ENCODE measurements at places on chromosomes 16 and 17. TPM values are rescaled to one million over a fixed set of nuclear protein-coding genes. Genes with fewer than 3 reads are reported as not detected.

The ZNHIT3 gene
- 32.4 TPM for total RNA-seq

The ZNF75A gene
- 12.9 TPM for total RNA-seq

The NGFR gene
- 27.7 TPM for total RNA-seq

The FMNL1 gene
- 4.0 TPM for total RNA-seq

The KRTAP3-2 gene
- total RNA-seq = not detected

The SOX9 gene
- total RNA-seq = 47.5 TPM

The LGALS9C gene
- total RNA-seq = not detected

The SDK2 gene
- total RNA-seq = 0.33 TPM

The LPCAT2 gene
- 9.1 TPM for total RNA-seq

The DHX8 gene
- 12.2 TPM for total RNA-seq

The KRTAP9-4 gene
- not detected for total RNA-seq

The ZPBP2 gene
- not detected for total RNA-seq

The ZDHHC1 gene
- 57.0 TPM for total RNA-seq

DNA sequence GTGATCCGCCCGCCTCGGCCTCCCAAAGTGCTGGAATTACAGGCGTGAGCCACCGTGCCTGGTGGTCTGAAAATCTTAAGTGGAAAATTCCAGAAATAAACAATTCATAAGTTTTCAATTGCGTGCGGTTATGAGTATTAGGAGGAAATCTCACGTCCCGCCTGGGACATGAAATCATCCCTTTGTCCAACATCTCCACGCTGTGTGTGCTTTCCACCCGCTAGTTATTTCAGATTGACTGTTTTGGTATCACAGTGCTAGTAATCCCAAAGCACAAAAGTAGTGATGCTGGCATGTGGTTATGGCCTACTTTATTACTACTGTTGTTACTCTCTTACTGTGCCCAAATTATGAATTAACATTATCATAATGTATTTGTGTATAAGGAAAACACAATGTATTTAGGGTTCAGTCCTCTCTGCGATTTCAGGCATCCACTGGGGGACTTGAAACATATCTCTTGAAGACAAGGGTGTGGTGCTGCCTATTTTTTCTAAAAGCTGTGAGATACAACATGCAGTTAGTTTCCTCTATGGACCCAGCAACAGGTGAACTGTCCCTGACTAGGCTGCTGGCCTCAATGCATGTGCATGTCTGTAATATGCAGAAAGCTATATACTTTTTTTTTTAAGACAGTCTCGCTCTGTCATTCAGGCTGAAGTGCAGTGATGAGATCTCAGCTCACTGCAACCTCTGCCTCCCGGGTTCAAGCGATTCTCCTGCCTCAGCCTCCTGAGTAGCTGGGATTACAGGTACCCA lies 32.3 kb downstream of the SLC47A1 start:
- no peak for DNase-seq

GRCh38 chr16:51167170-51167895 lies 16.3 kb upstream of the SALL1 start:
- no peak for DNase-seq

DNA sequence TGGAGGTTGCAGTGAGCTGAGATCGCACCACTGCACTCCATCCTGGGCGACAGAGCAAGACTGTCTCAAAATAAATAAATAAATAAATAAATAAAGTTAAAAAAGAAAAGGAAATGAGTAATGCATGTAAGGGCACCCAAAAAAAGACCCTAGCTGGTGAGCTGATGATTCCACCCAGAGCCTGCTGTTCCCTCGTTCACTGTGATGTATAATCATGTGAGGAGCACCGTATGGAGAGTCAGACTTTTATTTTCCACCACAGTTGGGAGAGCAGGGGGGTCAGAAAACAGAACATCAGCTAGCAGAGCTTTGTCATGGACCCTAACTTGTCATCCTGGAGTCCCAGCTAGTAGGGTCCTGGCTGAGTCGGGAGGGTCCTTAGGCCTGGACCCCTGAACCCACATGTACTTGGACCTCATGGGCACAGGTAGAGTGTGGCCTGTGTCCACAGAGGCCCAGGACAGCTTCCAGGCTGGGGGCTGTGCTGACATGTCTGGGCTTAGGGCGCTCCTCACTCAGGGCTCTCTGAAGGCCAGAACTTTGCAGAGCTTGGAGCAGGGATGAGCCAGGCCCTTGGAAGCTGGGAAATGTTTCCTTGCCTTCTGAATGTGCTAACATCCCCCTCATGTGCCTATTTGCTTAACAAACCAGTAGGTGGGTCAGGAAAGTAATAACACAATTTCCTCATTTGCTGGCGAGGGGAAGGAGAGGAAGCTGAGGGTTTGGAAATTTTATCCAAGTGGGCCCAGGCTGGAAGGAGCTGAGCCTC lies 18.8 kb upstream of the LASP1NB start:
- DNase-seq = no peak

DNA sequence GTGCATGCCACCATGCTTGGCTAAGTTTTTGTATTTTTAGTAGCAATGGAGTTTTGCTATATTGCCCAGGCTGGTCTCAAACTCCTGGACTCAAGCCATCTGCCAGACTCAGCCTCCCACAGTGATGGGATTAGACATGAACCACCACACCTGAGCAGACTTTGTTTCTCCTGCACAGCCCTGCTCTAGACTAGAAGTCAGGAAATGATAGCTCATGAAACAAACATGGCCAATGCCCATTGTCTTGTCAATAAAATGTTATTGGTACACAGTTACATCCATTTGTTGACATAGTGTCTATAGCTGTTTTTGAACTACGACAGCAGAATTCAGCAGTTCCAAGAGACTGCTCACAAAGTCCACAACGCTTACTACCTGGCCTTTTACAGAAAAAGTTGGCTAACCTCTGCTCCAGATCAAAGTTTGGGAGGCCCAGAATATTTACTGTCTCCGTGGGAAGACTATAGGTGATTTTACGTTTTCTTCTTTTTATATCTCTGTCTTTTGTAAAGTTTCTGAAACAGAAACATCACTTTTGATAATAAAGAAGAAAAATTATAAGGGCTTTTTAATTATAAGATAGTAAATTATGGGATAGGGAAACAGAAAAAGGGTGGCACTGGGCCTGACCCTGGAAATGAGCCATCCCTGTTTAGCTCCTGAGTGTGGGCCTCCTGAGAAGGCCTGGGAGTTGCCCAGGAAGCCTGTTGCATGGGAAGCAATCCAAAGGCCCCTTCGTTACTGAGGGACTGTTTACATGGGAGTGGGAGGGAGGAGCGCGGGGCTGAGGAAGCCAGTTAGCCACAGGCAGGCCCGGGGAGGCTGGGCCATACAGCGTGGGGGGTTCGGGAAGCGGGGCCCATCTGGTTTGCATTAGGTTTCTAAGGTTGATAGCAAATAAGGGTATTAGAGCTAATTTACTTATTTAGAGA lies 201.5 kb downstream of the IRF8 start:
- DNase-seq = no peak

- DNase-seq = no peak
Measured at GRCh38 chr17:71055128-71055527, 885.8 kb downstream of the KCNJ2 start.

- DNase-seq = no peak
Measured at GRCh38 chr17:77449908-77450741, 309.4 kb downstream of the SEC14L1 start.

- DNase-seq = no peak
Measured at GRCh38 chr17:50021681-50022370, 26.8 kb upstream of the DLX3 start.

DNA sequence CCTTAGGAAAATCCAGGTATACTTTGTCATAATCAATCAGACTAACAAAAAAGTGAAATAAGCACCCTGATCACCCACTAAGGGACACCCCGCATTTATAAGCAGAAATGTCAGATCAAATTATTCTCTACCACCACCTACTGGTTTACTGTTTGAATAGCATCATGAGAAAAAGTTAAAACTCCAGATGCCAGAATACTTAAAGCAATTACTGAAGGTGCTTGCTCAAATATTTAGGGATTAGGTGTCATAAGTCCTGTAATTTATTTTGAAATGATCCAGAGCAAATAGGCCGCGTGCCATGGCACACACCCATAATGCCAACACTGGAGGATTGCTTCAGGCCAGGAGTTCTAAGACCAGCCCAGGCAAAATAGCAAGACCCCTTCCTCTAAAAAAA lies 2.3 kb downstream of the TOP2A start:
- DNase-seq = no peak

GRCh38 chr17:17170346-17170985 lies 35.7 kb downstream of the PLD6 start:
- no peak for DNase-seq

- DNase-seq = no peak
Measured at GRCh38 chr16:2238150-2238837, 2.0 kb downstream of the DNASE1L2 start.

GRCh38 chr17:80779961-80780380 lies 211.7 kb upstream of the CHMP6 start:
- DNase-seq = peak; percentile 23

DNA sequence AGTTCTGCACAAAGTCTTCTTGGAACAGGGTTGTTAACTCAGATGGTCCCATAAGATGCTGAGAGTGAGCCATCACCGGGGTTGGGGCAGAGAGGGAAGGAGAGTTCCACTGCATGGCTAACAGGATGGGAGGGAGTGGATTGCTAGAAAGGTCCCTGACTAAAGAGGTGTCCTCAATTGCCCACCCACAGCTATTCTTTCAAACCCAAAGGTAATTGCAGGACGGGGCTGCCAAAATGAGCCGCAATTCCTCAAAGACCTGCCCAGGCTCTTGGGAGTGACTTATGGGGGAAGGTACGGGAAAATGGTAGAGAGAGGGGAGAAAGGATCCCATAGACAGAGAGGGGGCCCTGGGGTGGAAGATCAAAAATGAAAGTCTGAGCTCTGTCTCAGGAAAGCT lies 60.4 kb downstream of the DYNLRB2 start:
- DNase-seq = no peak

- no peak for DNase-seq
Measured at GRCh38 chr17:34357398-34357797, 1.1 kb downstream of the CCL13 start.

- no peak for DNase-seq
Measured at GRCh38 chr17:57636985-57637665, 108.0 kb downstream of the CCDC182 start.

DNA sequence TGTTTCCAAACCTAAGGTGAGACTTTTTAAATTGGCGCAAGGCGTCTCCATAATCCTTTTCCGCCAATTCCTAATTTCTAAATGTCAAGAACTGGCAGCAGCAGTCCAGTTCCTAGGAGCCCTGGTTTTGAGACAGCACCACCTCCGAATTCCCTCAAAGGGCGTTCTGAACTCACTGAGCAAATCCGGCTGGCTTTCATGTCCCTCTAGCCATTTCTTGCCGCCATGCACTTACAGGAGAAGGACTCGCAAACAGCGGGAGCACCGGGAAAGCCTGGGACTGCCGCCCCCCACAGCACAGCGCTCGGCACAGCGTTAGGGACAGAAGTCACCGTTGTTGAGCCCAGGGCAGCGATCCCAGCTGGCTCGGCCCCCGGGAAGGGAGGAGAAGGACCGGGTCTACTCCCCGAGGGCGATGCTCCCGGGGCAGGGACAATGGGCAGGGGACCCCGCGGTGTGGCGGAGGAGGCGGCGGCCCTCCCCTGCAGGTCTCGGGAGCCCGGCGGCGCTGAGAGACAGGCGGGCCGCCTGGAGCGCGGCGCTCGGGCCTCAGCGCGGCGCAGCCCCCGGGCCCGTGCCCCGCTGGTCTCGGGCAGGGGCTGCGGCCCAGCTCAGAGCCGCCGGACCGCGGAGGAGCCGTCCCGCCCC lies 545 bp downstream of the ARHGAP17 start:
- DNase-seq = peak; percentile 49

GRCh38 chr17:47712330-47713023 lies 18.5 kb downstream of the TBKBP1 start:
- no peak for DNase-seq

GRCh38 chr17:76499267-76499667 lies 2.0 kb downstream of the RHBDF2 start:
- no peak for DNase-seq

DNA sequence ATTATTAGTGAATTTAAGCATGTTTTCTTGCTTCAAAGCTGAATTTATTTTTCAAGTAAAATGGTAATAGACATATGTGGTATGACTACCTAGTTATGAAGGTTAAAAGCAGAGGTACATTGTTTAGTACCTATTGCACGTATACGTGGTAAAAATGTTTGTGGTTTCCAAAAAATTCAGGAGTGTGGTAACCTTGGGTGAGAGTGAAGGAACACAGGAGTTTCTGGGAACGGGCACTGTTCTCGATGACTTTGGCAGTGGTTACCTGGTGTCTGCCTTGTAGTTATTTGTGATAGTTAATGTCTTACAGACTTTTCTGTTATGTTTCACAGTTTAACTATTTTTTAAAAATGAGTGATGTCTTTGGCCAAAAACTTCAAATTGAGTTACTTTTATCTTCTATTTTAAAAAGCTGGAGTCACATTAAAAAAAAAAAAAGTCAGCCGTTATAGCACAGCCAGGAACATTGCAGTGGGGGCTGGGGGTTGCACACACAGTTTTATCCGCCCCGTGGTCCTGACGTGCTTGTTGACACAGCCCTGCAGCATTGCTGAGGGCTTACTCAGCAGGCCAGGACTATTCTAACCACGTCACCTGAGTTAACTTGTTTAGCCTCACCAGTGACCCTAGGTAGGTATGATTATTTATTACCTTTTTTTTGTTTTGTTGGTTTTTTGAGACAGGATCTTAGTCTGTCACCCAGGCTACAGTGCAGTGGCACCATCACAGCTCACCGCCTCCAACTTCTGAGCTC lies 10.9 kb downstream of the JPT2 start:
- peak; percentile 86 for DNase-seq

- no peak for DNase-seq
Measured at GRCh38 chr16:77231047-77231446, 31.8 kb downstream of the SYCE1L start.

- no peak for DNase-seq
Measured at GRCh38 chr17:64378890-64379354, 11.7 kb downstream of the PECAM1 start.

- no peak for DNase-seq
Measured at GRCh38 chr16:1746693-1747195, 24.6 kb downstream of the NME3 start.

DNA sequence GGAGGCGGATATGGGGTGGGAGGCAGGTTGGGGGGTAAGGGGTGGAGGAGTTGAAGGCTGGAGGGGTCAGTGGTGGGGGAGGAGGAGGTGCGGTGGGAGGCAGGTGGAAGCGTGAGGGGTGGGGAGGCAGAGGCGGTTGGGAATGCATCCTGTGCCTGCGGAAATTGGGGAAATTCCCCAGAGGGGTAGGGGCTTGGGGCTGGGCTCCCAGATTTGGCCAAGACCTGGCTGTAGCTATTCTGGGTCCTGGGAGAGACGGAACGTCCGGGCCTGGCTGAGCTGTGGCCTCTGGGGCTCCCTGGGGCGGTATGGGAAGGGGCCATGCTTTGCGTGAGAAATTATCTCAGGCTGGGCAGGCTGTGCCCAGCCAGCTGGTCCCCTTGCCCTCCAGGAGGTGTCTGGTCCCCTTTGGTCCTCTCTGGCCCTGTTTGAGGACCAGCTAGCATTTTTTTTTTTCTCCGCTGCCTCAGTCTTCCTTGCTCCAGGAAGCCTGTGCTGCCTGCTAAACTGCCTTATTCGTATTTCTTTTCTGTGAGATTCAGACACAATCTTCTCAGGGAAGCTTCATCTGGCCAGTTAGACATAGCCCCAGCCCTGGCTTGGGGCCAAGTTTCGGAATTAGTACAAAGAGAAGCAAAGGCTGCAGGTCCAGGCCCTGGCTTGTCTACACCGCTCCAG lies 7.3 kb upstream of the TRPV2 start:
- peak; percentile 67 for DNase-seq

Data from body of pancreas (tissue), 4 donors.